ENCODE measurements at places on chromosomes 6 and 20.

DNA sequence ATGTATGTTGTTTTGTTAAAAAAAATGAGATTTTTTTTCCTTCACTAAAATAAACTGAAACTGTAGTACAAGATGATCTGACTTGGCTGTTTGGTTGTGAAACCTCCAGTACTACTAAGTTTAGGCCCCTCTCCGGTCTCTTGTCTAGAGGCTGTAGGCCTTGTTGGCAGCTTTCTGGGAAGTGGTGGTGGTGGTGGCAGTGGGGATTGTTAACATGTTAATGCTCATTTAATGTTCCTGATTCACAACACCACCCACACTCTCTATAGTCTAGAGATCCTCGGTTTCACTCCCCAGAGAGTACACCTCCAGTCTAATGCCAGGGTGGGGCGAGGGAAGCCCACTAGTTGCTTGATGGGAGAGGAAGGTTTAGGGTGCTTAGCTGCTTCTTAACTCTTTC is 24.1 kb downstream of the STK4 start:
- DNase-seq = no peak

- DNase-seq = no peak
Measured at GRCh38 chr20:37385659-37386504, 39.9 kb downstream of the SRC start.

- DNase-seq = no peak
Measured at GRCh38 chr6:34381081-34381480, 11.4 kb downstream of the NUDT3 start.

DNA sequence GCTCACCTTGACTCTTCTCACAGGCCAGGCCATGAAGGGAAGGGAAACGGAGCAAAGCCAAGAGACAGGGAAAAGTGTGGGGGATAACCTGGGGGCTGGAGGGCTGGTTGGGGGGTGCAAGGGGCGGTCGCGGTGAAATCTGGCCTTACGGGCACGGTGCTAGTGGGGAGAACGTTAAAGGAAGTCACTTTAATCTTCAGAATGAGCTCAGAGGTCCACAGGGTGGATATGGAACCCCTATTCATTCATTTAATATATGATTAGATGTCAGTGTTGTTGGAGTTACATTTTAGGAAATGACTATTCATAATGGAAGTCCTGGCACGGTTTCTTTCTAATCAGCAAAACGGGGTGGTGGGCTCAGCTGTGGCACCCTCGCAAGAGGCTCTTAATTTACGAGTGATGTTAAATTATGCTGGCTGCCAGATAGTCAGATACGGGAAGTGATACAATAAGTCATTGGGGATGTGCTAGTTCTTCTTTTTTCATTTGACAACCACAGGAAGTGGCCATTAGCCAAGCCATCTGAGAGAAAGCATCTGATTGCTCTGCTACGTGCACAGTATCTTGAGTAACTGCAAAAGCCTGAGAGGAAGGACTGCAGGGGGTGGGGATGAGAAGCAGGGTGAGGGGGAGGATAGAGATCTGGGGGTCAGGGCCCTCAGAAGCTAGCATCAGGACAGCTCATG is 253.0 kb downstream of the QKI start:
- DNase-seq = no peak

GRCh38 chr6:17354700-17355403 is 38.5 kb upstream of the CAP2 start:
- DNase-seq = no peak

GRCh38 chr6:39476151-39476550 is 153.6 kb upstream of the KCNK16 start:
- DNase-seq = no peak

DNA sequence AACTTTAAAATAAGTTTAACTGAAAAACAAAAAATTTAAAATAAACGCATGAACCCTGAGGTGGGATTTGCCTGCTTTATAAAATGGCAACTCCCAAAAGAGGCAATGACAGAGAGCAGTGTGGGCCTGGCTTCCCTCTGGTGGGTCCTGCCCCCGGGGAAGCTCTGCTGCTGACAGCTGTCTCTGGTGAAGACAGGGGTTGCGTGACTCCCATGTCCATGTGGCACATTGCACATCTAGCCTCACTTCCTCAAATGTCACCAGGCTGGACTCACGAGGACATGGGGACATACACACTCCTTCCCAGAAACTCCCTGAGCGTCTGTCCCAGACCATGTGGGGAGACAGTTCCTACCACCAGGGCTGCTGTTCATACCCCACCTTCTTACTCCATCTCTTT is 66.2 kb downstream of the ABHD12 start:
- DNase-seq = no peak

- no peak for DNase-seq
Measured at GRCh38 chr6:123745895-123746294, 57.8 kb upstream of the NKAIN2 start.

GRCh38 chr6:130303431-130303830 is 62.4 kb upstream of the TMEM200A start:
- DNase-seq = no peak

DNA sequence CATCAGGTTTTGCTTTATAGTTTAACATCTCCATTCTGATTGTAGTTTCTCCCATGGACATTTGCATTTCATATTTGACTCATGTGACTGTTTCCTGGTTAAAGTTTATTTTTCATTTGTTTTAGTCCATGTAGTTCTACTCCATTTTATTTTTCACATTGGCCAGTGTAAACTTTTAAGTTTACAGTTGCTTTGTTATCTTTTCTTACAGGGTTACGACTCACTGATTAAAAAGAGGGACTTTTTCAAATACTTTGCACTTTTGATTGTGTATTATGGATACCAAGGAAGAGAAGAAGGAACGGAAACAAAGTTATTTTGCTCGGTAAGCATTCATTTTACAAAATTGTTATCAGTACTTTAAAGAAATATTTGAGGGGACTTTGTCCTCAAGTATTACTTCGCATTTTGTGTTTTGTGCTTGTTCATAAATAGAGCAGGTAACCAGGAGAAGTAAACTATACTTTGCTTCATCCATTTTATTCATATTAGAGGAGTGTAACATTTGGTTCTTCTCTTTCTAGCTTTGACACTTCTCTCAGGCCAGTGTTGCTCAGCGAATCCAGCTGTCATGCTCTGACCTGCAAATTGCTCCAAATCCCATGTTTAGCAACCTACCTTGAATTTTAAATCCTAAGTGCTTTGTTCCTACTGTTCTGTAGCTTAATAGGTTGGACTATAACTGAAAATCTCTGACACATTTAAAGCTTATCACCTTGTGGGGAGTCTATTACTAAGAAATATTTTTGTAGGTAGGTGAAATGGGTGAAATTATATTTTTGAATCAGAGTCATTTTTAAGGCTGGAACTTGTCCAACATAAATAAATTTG is 24.5 kb downstream of the NCOA7 start:
- DNase-seq = no peak

DNA sequence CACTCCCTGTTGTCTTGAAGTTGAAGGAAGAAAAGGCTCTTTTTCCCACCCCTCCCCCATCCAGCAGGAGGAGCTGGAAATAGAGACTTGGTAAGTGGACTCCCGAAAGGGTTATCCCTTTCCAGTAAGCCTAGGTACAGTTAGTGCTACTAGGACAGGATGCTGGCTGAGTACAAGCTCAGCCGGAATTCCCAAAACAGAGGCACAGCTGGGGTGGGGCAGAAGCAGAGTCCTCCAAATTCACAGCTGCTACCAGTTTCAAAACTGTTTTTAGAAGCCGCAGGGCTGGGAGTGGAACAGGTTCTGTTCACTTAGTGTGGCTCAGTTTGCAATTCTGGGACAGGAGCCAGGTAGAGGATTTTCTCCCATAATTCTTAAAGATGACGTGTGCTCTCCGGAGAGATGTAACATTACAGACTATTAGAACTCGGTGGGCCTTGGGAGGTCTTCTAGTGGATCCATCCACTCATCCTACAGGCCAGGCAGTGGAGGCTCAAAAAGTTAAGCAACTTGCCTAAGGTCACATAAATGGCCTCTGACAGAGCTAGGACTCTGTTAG is 19.0 kb upstream of the UTRN start:
- no peak for DNase-seq

DNA sequence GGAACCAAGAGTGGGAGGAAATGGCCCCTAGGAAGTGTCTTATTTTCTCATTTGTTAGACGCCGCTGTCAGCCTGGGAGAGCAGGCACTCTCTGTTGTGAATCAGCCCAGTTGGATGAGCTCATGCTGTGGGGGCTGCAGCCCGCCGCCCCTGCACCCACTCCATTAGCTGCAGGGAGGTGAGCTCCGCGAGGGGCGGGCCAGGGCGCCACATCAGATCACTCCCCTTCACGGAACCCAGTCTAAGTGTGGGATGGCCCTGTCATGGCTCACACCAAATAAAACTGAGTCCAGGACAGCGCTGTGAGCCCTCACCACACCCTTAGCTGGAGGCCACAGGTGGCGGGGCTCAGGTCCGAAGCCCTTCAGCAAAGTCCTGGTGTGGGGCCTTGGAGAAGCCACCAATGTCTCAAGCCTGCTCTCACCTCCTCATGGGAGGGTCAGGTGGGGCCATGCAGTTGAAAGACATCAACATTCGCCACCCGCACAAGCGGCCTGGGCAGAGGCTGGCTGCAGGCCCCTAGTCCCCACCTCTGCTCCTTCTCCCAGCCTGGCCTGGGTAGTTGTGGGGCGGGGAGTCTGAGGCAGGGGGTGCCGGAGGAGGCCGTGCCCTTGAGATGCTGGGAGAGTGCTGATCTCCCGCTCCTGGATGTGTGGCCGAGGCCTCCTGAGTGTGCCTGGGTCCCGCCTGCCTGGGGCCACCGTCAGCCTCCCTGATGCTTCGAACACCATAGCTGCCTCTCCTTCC is 66.2 kb upstream of the SLCO4A1 start:
- DNase-seq = no peak

GRCh38 chr6:146819596-146820320 is 221.0 kb downstream of the ADGB start:
- no peak for DNase-seq

- no peak for DNase-seq
Measured at GRCh38 chr20:20796766-20797440, 84.5 kb upstream of the RALGAPA2 start.

- no peak for DNase-seq
Measured at GRCh38 chr6:110658631-110659211, 156.5 kb downstream of the CDK19 start.

DNA sequence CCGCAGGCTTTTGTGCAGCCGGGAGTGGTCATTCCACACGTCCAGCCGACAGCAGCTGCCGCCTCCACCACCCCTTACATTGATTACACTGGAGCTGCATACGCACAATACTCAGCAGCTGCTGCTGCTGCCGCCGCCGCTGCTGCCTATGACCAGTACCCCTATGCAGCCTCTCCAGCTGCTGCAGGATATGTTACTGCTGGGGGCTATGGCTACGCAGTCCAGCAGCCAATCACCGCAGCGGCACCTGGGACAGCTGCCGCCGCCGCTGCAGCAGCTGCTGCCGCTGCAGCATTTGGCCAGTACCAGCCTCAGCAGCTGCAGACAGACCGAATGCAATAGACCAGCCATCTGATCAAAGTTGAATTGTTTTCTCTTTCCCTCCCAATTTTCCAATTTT is 10.6 kb downstream of the RBM24 start:
- DNase-seq = no peak

DNA sequence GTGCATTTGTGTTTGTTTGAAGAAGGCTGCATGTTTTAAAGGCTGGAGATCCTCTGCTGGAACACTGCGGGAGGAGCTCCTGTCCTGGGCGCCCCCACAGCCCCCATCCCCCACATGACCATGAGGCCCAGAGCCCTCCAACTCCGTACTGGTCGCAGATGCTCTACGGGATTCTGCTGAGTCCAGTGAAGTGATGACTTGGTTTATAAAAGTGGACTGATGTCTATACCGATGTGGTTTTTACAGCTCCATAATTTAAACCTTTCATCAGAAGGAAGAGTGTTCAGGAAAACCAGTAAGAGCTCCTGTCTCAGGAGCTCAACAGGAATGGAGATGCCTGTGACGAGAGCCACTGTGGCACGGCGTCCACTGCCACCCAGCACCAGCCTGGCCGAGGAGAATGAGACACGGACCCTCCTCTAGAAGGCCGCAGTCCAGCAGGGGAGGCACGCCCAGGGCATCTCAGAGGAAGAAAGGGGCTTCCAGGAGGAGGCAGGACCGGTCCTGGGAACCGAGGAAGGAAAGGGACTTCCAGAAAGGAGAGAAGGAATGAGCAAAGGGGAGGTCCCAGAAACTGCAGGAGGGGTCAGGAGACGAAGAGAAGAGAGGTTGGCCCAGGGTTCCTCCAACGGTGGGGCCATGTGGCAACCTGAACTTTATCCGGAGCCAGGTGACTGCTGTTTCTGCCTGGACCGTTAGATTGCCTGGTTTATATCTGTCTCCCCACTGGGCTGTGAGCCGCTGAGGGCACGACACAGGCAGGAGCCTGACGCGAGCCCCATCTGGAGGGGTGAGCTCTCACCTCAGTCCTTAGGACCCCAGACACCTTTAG is 26.9 kb downstream of the BFSP1 start:
- DNase-seq = no peak

GRCh38 chr6:33192105-33192646 is at the start of gene COL11A2:
Gene COL11A2 (minus strand): TSS chr6:33192467. CDS start chr6:33192240, 227 bp downstream.
- DNase-seq = no peak

GRCh38 chr6:165222315-165223025 is 86.9 kb downstream of the C6orf118 start:
- no peak for DNase-seq

DNA sequence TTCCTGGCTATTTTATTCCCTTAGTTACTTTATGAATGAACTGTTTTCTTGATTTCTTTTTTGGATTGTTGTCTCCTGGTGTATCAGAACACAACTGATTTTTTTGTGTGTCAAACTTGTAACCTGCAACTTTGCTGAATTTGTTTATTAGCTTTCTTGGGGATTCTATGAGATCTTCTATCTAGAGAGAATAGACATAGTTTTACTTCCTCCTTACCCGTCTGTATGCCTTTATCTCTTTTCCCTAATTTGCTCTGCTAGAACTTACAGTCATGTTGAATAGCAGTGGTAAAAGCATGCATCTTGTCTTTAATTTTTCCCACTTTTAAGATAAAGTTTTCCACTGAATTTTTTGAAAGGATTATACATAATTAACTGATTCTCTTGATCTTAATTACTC is 13.2 kb downstream of the RNF146 start:
- no peak for DNase-seq

DNA sequence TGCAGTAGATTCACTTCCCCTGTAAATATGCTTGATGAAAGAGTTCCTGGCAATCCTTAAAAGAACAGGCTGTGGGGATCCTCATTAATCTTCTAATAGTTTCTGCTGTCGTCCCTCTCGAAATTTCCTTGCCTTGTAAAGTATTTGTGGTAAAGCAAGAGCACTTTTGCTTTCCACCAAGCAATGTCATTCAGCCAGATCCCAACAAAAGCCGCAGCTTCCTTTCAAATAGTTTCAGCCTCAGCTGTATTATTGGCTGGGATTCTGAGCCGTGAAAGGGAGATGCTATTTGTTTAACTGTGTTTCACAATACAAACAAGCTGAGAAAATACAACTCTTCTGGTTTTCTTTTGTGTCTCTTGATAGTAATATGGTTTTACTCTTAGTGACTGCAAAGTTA is 48.9 kb upstream of the EPHA7 start:
- no peak for DNase-seq

DNA sequence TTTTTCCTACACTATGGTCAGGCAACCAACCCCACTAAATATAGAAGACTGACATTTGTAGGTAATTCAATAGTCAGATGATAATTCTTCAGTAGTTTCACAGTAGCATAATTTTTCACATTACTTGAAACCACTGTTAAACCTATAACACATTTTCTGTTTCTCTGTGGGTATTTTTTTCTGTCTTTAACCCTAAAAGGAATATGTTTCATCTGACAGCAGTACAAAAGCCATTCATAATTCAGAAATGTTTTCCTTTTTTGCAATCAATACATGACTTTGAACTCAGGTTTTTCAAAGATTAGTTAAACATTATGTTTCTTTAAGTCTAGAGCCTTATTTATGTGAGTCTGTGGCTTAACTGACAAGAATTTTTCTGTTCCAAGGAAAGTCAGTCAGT is 128.6 kb upstream of the RUNX2 start:
- no peak for DNase-seq

- no peak for DNase-seq
Measured at GRCh38 chr6:56860475-56860874, 94.4 kb upstream of the BEND6 start.

Measured in stimulated activated CD4-positive, alpha-beta T cell treated with anti-CD3 and anti-CD28 coated beads, TNF-alpha, amount 100 ng/mL, for 1 hour (primary cell).